ENCODE measurements at places on chromosomes 2 and 18. TPM values are rescaled to one million over a fixed set of nuclear protein-coding genes. Genes with fewer than 3 reads are reported as not detected.

DNA sequence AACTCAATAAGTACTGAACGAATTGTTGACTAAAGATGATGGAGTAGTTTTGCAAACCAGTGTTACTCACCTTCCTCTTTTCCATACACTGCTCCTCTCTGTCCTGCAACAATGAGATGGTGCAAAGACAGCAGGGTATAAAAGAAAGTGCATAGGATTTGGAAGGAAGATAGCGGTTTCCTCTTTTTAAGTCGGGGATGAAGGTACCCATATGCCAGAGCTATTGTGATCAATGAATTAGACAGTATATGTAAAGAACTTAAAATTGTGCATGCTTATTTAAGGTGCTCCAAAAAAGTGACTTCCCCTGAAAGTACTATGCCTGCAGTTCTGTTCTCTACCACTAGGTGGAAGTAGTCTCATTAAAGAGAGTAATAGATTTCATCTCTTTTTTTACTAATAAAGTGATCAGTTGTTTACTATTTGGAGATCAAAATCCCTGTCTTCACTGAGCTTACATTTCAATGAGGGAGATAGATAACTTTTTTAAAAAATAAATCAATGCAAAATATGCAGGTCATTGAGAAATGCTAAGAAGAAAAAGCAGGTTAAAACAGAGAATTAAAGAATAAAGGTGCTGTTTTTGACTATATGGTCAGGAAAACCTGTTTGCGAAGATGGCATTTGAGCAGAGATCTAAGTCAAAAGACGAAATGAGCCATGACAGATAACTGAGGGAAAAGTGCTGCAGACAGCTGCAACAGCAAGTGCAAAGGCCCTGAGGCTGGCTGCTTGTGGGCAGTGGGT lies 339.7 kb upstream of the SLC14A2 start:
- DNase-seq, result no peak

DNA sequence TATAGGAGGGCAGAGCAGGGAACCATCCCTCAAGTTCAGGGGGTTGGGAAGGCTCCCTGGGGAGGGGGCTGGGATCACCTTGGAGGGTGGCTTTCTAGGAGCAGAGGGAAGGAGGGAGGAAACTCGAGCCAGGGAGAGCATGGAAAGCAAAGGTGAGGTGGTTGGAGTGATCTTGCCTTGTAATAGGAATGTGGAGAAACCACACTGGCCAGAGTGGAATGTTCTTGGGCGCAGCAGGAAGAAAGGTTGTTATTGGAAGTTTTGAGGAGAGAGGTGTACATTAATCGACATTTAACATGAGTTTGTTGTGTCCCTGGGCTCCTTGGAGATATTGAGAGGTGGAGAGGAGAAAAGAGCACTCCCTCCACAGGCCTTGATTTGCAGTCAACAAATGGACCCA lies 272.2 kb downstream of the PRKCE start:
- no peak for DNase-seq

- DNase-seq, result no peak
Measured at GRCh38 chr2:20933714-20934113, 110.2 kb downstream of the APOB start.

GRCh38 chr2:226123300-226123699 lies 676.3 kb downstream of the IRS1 start:
- DNase-seq, result no peak

FOXI3 gene
- total RNA-seq, result 0.14 TPM

GRCh38 chr18:5253910-5254309 lies 41.6 kb downstream of the ZBTB14 start:
- no peak for DNase-seq

DNA sequence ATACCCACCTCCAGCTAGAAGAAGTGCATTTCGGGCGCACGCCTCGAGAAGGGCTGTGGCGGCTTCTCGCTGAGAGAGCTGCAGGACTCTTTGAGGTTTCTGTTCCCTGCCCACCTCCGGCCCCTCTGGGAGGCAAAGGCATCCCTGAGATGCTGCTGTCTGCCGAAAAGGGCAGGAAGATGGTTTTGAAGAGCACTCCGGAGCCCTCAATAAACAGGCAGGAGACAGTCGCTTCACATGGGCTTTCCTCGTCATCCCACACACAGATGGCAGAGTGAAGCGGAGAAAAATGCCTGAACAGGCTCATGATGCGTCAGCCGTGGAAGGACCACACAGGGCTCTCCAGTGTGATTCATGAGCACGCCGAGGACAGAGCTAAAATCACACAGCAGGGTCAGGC lies 25.4 kb upstream of the GLI2 start:
- no peak for DNase-seq

GLI2 gene
- 22.2 TPM for total RNA-seq

- no peak for DNase-seq
Measured at GRCh38 chr2:47015206-47015605, 99.6 kb upstream of the MCFD2 start.

GRCh38 chr18:45957100-45957499 lies 10.0 kb downstream of the EPG5 start:
- no peak for DNase-seq
